ENCODE measurements at places on chromosomes 7 and 10.

GRCh38 chr10:70178139-70178725 is 7.9 kb upstream of the SAR1A start:
- DNase-seq: no peak

DNA sequence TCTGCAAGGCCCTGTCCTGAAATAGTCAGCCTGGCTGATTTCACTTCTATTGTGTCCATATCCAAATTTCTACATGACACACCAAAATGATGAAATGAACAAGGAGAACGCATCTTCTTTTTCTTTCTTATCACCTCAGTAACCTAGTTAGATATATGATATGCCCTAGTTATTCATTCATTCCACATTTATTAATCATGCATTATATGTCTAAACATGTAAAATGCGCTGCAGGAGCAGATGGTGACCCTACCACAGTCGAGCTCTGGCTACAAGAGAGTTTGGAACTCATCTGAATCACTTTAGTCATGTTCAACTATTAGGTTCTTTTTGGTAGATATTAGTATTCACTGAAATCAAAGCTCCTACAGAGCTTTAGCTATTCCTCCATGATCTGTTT is 31.8 kb upstream of the VPS41 start:
- no peak for DNase-seq

DNA sequence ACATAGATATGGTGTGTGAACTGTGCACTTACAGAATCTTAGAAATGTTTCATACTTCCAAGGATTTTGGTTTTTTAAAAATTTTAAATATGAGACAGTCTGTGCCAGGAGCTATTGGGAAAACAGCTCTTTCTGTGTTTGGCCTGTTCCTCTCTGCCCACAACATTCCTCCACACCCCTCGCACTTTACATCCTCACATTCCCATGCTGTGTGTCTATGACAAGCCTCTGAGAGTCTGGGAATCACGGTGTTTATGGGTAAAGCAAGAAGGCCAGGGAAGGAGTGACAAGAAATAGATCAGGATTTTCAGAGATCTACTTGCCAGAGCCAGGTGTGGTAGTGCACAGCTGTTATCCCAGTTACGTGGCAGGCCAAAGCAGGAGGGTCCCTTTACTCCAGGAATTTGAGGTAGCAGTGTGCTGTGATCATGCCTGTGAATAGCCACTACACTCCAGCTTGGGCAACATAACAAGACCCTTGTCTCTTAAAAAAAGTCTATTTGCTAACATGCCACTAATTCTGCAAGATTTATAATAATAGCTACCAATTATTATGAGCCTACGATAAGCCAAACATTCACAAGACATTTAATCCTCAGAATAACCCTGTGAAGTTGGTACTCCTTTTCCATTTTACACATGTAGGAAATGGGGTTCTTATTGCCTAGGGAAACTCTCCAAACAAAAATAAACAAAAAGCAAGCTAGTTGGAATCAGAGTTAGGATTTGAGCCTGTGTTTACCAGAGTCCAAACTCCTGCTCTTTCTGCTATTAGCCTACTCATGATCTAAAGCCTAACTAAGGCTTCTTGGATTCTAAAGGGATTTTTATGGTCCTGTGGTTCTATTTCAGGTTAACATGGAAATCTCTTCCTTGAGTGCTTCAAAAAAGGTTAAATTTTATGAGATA is 168.3 kb upstream of the SP8 start:
- no peak for DNase-seq

DNA sequence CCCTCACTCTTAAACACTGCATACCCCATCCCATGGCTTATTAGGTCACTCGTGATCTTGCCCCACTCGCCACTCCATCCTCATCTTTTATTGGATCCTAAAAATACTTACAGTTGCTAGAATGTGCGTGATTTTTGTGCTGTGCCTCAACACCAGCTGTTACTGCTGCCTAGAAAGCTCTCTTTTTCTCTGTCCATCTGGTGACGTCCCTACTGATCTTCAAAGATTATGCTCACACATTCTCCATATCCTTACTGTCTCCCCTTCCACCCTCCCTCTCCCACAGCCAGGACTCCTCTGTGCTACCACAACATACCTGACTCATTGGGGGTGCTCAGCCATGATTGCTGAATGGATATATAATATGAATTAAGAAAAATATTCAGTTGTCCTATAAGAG is 42.0 kb downstream of the CDK6 start:
- DNase-seq: no peak

- DNase-seq: no peak
Measured at GRCh38 chr10:51244309-51244708, 170.0 kb downstream of the PRKG1 start.

- DNase-seq: peak; percentile 30
Measured at GRCh38 chr7:7969306-7970236, 975 bp downstream of the GLCCI1 start.

DNA sequence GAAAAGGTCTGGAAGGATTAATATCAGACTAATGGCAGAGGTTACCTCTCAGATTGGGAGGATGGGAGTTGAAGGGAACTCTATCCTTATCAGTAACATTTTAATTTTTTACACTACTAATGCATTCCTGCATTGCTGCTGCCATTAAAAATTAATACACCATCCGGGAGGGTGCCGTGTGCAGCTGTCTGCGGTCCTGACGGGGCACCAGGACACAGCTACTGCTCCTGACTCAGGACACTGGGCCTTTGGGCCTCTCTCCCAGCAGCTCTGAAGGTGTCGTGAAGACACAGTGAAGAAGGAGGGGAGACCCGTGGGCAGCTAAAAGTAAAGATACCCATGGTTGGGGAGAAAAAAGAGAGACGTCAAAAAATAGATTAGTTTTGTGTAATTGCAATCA is 23.4 kb upstream of the HK1 start:
- no peak for DNase-seq

- no peak for DNase-seq
Measured at GRCh38 chr10:53122281-53122680, 349.7 kb upstream of the MBL2 start.

DNA sequence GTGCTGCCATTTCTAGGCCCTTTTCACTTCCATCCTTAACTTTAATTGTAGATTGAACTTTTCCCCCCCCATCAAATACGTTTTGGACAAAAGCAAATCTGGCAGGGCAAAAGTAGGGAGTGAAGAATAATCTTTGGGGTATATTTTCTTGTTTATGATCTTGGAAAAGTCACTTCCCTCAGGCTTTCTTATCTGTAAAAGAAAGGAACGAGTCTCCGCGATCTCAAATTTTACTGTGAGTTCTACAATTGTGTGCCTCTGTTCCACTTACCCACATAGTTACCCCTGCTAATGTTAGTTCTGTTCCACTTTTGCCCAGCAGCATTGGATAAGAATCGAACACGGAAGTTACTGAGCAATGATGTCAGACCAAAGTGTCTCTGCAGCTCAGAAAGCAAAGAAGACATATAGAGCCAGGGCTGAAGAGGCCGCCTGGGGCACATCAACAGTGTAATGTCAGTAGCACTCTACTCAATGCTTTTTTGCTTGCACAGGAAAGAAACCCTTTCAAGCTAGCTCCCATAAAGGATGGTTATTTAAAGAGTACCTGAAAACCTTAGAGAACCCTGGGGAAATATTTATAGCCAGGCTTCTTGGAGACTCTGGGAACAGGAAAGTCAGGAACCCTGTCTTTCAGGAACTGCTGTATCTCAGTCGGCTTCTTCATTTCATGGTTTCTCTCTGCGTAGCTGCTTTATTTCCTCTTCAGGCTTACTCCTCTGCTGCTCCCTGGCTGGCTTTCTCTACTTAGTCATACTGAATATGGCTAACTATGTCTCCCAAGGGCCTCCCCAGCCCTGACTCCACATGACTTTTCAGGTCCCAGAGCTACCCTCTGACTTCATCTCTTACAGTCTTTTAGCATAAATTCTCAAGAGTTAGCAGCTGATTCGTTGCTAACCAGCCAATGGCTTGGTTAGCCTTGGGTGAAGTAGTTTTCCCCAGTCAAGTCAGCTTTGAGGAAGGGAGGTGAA is 123.7 kb upstream of the FAM3C start:
- no peak for DNase-seq

DNA sequence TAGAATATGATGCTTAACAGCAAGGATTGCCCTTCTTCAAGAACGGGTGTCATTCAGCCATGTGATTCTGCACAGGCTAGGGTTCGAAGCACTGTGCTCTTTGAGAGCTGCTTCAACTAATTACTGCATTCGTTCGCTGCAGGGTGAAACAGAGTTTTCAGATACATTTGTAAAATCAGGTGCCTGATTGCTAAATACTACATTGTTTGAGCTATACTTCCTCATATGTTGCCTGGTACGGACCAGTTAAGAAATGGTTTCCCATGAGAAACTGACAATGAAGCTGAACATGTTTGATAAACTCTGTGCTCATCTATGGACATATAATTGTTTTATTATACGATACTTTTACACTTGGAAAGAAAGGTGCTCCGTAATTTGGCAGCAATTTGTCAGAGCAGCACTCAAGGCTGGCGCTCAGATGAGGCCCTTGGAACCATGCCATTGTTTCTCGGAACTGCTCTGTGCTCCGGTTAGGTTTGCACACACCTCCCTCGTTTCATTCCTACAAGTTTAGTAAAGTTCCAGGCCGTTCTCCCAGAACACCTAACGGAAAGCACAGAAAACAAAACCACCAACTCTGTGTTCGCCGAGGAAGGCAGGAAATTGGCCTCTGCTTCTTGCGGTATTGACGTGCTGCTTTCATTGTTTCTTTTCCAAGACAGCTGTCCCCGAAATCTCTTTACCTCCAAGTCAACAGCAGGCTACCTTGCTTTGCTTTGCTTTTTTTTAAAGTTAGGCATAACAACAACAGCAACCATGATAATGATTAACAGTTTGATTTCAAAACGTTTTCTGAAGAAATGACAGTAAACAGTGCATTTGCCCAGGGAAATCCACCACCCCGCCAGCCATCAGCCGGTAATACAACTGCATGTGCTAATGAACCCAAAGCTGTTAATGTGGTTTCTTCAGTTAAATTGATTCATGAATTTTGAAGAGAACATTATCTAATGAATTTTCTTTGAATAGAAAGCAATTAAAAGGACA is 206.9 kb downstream of the EBF3 start:
- DNase-seq: no peak

GRCh38 chr7:16656141-16656540 is 10.2 kb downstream of the BZW2 start:
- DNase-seq: no peak

DNA sequence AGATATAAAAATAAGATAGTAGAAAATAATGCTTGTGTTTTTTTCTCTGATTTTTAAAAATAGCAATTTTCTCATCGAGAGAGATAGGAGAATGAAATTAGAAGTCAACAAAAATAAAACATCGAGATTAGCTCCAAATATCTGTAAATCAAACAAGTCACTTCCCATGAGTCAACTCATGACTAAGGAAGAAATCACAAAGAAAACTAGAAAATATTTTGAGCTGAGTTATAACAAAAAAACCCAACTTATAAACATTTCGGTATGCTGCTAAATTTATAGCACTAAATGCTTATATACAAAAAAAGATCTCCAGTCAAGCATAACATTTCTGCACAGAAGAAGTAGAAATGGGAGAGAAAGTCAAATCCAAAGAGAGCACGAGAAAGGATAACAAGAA is 140.1 kb downstream of the ITGA8 start:
- DNase-seq: no peak

- DNase-seq: no peak
Measured at GRCh38 chr7:28643188-28643569, 230.9 kb downstream of the CREB5 start.

- no peak for DNase-seq
Measured at GRCh38 chr10:89019569-89020327, 29.1 kb downstream of the FAS start.

DNA sequence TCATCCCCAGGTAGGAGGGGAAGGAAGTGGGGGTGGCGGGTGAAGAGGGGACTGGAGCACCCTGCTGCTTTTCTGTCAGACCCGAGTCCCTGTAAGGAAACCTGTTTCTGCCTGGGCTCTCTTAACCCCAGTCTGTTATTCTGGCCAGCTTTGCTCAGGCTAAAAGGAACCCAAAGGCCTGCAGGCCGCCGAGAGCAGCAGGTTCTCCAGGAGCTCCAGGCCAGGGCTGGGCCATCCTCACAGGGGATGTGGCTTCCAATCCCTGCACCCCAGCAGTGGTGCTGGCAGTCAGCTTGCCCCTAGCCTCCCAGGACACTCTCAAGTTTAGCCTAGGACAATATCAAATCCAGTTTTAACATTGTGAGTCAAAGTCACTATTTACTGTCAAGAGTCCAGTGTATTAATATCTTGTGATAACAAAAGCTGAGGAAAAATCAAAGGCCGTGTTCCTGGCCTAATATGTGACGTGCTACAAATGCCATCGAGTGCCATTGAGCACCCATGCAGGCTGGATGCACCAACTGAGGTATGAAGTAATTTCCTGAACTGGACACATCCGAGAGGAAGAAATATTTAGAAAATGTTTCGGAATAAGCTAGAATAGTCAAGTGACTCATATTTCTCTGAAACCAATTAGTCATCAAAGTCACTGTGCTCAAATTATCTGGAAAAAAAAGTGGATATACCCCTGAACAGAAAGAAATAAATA is 7.0 kb downstream of the PKD1L1 start:
- no peak for DNase-seq

DNA sequence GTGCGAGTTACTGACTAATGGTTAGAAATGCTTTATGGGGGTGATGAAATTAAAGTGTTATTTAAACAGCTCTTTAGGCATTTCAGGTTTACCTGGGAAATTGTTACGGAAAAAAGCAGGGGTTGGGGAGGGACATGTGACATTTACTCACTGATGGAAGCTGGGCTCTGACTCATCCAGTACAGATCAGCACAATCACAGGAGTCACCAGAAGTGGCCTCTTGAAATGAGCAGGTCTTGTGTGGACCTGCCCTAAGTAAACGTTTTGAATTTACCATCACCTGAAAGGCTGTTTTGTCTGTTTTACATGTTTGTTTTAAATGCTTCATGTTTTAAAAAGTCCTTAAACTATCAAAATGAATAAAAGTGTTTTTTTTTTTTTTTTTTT is 2.3 kb downstream of the GLRX3 start:
- no peak for DNase-seq

GRCh38 chr7:100583132-100584053 is 2.5 kb downstream of the LRCH4 start:
- no peak for DNase-seq

GRCh38 chr7:138825049-138825721 is 27.2 kb upstream of the ATP6V0A4 start:
- no peak for DNase-seq

DNA sequence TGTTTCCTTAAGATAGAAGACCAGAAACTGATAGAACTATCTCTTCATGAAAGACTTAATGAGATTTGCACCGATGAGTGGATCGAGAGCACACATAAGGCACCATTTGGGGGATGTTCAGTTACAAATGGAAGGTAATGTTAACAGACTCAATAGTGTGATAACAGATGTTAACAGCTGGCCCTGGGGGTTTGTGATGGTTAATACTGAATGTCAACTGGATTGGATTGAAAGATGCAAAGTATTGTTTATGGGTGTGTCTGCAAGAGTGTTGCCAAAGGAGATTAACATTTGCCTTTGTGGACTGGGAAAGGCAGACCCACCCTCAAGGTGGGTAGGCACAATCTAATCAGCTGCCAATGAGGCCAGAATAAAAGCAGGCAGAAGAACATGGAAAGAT is 130.5 kb upstream of the DGKB start:
- DNase-seq: no peak

DNA sequence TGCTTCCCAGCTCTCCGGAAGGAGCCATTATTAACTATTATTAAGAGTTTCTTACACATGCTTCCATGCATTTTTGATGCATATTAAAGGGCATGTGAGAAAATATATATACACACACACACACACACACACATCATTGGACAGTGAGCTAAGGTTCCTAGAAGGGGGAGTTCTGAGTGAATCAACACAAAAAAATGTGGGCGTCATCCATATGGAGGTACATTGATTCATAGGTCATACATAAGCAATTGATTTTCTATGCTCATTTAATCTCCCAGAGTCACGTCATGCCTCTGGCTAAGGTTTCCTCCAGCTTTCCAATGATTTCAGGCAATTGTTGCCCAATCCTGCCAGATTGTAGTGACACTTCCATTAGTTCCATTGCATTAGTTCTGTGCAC is 269.4 kb downstream of the DNAJB9 start:
- DNase-seq: no peak
